ENCODE measurements at places on chromosomes 6 and 20. TPM values are rescaled to one million over a fixed set of nuclear protein-coding genes. Genes with fewer than 3 reads are reported as not detected.

ARMH2 gene
- not detected for total RNA-seq

ELOVL2 gene
- 0.04 TPM for total RNA-seq

EPPIN gene
- total RNA-seq: not detected

MATN4 gene
- total RNA-seq: 0.16 TPM

HLA-DMA gene
- total RNA-seq: 16.2 TPM

RAET1G gene
- 24.7 TPM for total RNA-seq

EPB41L1 gene
- total RNA-seq: 95.6 TPM

TFEB gene
- total RNA-seq: 10.9 TPM

SOX4 gene
- total RNA-seq: 10.5 TPM

BTN1A1 gene
- total RNA-seq: not detected

CD40 gene
- total RNA-seq: 7.4 TPM

PGBD1 gene
- total RNA-seq: 0.76 TPM

WFDC8 gene
- total RNA-seq: not detected

DBNDD2 gene
- total RNA-seq: 22.6 TPM

RHAG gene
- not detected for total RNA-seq

DEFB115 gene
- not detected for total RNA-seq

VNN1 gene
- total RNA-seq: 0.12 TPM

C6orf58 gene
- total RNA-seq: not detected

MLN gene
- total RNA-seq: not detected

CCDC170 gene
- total RNA-seq: 0.04 TPM

DDO gene
- 0.08 TPM for total RNA-seq

DEFB132 gene
- not detected for total RNA-seq

CALHM4 gene
- not detected for total RNA-seq

ACTR5 gene
- total RNA-seq: 6.0 TPM

SPTLC3 gene
- 9.0 TPM for total RNA-seq

PMEPA1 gene
- 2.7 TPM for total RNA-seq

Measured in esophagus mucosa (tissue), 1 donor.